CD8-positive, alpha-beta memory T cell (primary cell): ENCODE measurements at places on chromosomes 3 and 15. TPM values are rescaled to one million over a fixed set of nuclear protein-coding genes. Genes with fewer than 3 reads are reported as not detected.

Gene ISLR2
- polyA plus RNA-seq = not detected

Gene AGBL1
- polyA plus RNA-seq = not detected

Gene HRG
- polyA plus RNA-seq = not detected

DNA sequence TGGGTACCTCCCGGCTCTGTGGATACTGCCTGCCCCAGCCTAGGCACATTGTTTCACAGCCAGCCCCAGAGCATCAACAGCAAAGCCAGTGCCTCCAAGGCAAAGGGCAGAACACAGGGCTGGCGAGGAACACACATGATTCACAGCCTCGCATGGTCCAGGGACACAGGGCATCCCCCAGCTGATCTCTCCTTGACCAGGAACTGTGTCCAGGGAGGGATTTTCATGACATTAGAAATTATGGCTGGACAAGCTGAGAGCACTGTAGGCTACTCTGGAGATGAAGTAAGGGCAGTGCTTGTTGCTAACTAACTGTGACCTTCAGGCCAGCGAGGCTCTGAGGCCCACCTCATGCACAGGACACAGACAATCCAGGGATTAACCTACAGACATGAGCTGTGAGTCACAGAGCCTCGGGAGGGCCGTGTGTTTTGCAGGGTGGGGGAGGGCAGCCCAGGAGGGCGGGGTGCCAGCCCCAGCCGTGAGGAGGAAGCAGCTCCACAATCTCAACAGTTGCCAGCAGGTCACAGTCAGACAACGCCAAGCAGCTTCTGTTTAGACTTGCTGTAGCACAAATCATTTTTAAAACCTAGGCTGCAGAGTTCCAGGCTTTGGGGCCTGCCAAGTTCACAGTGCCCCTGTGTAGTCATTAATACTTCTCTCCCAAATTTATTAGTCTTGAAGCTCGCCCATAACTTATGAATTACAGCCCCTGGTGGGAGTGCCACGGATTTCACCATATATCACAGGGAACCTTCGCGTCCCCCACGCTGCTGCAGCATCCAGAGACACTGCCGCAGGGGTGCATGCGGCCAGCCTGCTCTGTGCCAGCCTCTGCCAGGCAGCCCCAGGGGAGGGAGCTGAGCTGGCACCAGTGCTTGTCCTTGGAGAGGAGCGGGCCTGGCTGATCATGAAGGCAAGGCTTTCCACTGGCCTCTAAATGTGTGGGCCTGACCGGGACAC is 114.7 kb downstream of the ETFA start:
- no peak for DNase-seq
- peaks cover under 1% of the 10 kb centered on the region for H3K4me1 ChIP-seq
- no peaks in the 10 kb centered on the region for H3K36me3 ChIP-seq
- H3K27me3 ChIP-seq = no peaks in the 10 kb centered on the region
- H3K27ac ChIP-seq = no peak overlapping the region

DNA sequence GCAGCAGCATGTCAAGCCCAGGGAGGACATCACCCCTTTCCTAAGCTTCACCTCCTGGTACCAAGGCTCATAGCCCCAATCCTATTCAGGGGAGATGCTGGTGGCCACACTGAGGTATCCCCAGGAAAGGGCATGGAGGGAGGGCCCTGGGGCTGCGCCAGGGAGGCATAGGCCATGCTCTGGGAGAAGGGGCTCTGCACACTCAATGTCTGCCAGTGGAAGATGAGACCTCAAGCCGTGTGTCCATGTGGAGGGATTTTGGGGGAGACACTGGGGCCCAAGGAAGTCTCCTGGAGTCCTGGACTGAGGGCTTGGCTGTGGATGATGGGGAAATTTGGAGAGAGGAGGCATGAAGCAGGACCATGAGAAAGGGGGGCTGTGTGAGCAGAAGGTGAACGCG is 21.2 kb upstream of the PRR23E start:
- H3K36me3 ChIP-seq = no peaks in the 10 kb centered on the region
- no peak overlapping the region for H3K4me3 ChIP-seq
- no peaks in the 10 kb centered on the region for H3K4me1 ChIP-seq
- no peak overlapping the region for H3K27ac ChIP-seq
